B cell (primary cell): ENCODE measurements at places on chromosomes 12 and 14. TPM values are rescaled to one million over a fixed set of nuclear protein-coding genes. Genes with fewer than 3 reads are reported as not detected.

Gene ENDOU
- 0.03 and 0.14 TPM in 2 replicates for polyA plus RNA-seq

Gene GLT8D2
- 0.09 TPM in 1 of 2 replicates, not detected in the other for polyA plus RNA-seq

Gene OTX2
- not detected in 2 replicates for polyA plus RNA-seq

Gene RTN1
- 0.22 and 0.34 TPM in 2 replicates for polyA plus RNA-seq

Gene ARMH4
- polyA plus RNA-seq = not detected in 2 replicates

Gene PIWIL1
- not detected in 2 replicates for polyA plus RNA-seq

Gene NPFF
- 0.34 TPM in 1 of 2 replicates, not detected in the other for polyA plus RNA-seq

Gene TSPAN11
- polyA plus RNA-seq = not detected in 2 replicates

Gene GPR162
- 0.50 and 0.54 TPM in 2 replicates for polyA plus RNA-seq

Gene SCAF11
- polyA plus RNA-seq = 76.1 and 90.0 TPM in 2 replicates

Gene CCDC184
- polyA plus RNA-seq = 1.4 and 1.6 TPM in 2 replicates

Gene FAM161B
- 1.6 and 1.7 TPM in 2 replicates for polyA plus RNA-seq

Gene SERPINA10
- not detected in 2 replicates for polyA plus RNA-seq

Gene FBRSL1
- polyA plus RNA-seq = 62.6 and 64.6 TPM in 2 replicates

Gene SAMD15
- 0.03 and 0.07 TPM in 2 replicates for polyA plus RNA-seq

Gene SYNDIG1L
- polyA plus RNA-seq = 0.16 and 0.22 TPM in 2 replicates

Gene NUP107
- polyA plus RNA-seq = 23.2 and 41.9 TPM in 2 replicates

Gene TAMALIN
- polyA plus RNA-seq = 151 and 448 TPM in 2 replicates

Gene TTC6
- not detected in 2 replicates for polyA plus RNA-seq

Gene CCDC88C
- polyA plus RNA-seq = 94.3 and 98.7 TPM in 2 replicates

Gene TDRD9
- 1.1 TPM in 1 of 2 replicates, not detected in the other for polyA plus RNA-seq

Gene MAP3K9
- polyA plus RNA-seq = 4.7 and 5.1 TPM in 2 replicates

Gene IL26
- not detected in 2 replicates for polyA plus RNA-seq

Gene RNASE3
- polyA plus RNA-seq = not detected in 2 replicates

Gene ITGA5
- 3.6 and 5.8 TPM in 2 replicates for polyA plus RNA-seq

Gene CISTR
- not detected in 2 replicates for polyA plus RNA-seq

Gene CLEC14A
- polyA plus RNA-seq = not detected in 2 replicates

Gene PPP1R36
- polyA plus RNA-seq = 0.06 TPM in 1 of 2 replicates, not detected in the other

Gene TGM1
- 2.7 and 4.9 TPM in 2 replicates for polyA plus RNA-seq

Gene AQP6
- polyA plus RNA-seq = not detected in 2 replicates
